Epithelial cell of proximal tubule (primary cell): ENCODE measurements at places on chromosomes 5 and 9. TPM values are rescaled to one million over a fixed set of nuclear protein-coding genes. Genes with fewer than 3 reads are reported as not detected.

DNA sequence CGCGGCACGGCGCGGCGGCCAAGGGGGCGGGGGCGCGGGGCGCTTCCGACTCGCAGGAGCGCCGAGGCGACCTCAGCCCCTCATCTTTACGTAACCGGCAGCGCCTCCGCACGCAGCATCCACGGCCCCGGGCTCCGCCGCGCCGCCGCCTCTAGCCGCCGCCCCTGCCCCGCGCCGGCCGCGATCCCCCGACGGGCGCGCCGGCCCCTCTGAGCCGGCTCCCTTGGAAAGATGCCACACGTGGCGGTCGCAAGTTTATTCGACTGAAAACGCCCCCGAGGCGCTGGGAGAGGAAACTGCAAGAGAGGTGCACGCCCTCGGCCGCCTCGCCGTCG lies 1.0 kb downstream of the KLF9 start:
- no peak for DNase-seq

Gene CDC20B
- total RNA-seq = not detected in 2 replicates

DNA sequence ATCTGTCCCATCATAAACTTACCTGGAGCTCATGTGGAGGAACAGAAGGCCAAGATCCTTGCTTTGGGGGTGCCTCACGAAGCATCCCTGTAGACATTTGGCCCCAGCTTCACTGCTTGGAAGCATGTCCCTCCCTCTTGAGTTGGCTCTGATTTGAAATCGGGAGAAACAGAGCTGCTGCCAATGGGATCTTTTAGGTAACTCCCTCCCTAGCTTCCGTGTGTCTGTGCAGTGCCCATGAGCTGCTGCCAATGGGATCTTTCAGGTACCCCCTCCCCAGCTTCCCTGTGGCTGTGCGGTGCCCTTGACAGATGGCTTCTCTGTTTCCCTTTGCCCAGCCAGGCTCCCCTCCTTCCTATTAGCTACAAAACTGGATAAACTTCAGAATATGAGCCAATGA lies 178.0 kb downstream of the NR3C1 start:
- DNase-seq = no peak

Gene TAL2
- 0.29 TPM in 1 of 2 replicates, not detected in the other for total RNA-seq
